Foreskin melanocyte (primary cell): ENCODE measurements at places on chromosomes 6 and 20.

GRCh38 chr6:9717568-9717967, 697.3 kb downstream of the TFAP2A start:
- DNase-seq, result no peak

GRCh38 chr20:9407805-9408421, 106.5 kb upstream of the LAMP5 start:
- peak; percentile 44 for DNase-seq

DNA sequence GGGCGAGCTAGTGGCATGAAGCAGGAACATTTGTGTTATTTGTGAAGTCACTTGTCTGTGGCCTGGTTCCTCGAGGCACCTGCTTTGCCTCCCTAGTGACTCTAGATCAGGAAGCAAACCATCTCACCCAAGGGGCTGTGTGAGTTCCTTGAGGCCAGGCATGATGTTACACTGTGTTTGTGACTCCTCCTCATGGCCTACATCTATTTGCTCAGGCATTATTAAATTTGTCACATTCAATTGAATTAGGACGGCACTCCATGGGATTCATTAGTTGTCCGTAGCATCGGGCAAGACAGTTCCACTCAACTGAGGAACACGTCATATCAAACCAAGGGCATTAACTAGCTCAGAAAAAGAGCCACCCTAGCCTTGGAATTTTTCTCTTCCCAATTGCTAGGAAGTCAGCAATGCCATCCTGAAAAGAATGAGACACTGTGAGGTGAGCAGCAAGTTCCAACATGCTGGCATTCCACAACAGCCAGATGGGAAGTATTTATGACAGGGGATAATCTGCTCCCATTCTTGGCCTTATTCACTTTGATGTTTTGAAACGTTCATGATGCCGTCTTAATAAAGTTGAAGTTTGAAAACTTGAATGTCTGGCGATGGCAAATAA, 17.2 kb downstream of the TMEM200A start:
- DNase-seq, result no peak

DNA sequence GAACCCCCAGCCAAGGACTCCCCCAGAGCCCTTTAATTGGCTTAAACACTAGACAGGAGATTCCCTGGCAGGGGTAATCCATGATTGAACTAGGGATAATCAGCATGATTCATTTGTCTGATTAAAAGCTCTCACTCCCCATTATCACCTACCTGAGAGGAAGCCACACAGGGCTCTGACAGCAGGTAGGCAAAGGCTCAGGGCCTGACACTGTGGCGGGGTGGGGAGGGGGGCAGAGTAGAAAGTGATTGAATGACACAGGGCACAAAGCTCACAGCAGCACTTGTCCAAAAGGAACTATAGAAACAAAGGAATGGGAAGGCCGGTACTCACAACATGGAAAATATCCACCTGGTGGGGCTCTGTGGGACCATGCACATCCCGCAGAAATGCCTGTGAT, 231.6 kb downstream of the MAFB start:
- no peak for DNase-seq

DNA sequence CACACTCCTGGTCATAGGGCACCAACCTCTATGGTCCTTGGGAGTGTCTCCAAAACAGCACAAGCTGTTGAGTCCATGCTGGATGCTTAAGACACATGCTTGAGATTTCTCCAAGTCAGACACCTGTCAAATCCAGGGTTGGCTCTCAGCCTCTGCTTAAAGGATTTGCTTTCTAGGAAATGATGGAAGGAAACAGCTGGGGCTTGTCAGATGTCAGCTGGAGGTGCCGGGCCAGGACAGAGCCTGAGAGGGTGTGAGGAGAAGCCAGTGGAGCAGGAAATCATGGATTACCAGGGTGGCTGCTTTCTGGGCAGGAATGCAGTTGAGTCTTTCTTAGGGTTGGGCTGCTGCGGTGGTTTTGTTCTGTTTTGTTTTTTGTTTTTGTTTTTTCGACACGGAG, 83.0 kb upstream of the FAM184A start:
- no peak for DNase-seq

- DNase-seq, result no peak
Observed at GRCh38 chr6:155351273-155352129, 37.2 kb upstream of the TFB1M start.

DNA sequence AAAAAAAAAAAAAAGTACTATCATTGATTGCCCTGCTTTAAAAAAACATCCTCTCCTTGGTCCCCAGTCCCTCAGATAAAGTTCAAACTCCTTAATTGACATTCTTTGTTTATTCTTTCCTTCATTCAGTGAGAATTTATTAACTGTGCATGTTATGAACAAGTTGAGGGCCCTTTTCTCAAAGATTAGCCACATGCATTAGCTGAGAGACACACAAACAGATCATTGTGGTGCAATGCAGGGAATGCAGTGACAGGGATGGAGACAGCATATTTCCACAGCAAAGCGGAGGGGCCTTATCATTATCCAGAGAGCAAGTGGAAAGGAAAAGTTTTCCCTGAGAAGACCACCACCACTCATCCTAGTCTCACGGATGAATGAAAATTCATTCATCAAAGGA, 21.9 kb upstream of the IPCEF1 start:
- no peak for DNase-seq

DNA sequence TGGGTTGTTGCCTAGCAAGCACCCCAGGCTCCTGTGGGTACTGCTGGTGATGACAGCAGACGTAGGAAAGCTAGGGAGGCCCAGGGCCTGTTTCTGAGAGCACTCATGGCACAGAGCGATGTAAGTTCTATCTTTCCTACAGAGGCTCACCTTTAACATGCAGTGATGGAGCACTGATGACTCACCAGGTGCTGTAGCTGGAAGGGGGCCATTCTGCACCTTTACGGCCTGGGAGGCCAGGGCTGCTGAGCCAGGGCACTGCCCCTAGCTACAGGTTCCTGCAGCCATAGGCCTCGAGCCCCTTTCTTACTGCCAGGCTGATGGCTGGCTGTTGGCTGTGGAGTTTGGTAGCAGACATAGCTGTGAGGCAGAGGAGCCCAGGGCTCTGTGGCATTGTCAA, 31.1 kb upstream of the GPR6 start:
- DNase-seq, result no peak

DNA sequence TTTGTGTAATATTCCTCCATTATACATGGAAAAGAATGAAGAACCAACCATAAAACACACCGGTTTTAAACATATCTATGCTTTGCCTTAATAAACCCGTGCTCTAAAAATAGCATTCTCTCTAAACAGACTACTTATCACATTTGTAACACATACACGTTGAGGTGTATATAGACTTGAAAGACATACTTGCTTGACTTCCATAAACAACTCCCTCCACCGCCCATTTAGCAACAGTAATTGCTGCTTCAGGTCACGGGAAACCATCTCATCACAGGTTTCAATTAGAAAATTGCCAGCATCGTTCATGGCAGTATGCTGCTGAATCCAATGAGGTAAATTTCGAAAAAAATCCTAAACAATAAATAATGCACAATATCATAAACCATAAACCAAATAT, 174.0 kb downstream of the SYNE1 start:
- DNase-seq, result no peak

DNA sequence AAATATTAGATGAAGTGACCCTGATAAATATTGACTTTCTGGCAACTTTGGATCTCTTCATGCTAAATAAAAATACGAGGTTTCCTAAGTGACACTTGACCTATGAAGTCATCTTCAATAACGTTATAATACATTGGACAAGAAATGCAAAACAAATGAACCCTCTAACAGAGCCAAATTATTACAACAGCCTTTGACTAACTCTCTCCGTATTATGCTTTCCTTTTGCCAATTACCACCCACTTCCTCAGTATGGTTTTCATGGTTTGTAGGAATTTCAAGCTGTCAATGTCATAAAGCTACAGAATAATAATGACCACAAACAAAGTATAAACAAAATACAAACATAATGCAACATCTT, 210.5 kb downstream of the MOXD1 start:
- peak; percentile 44 for DNase-seq

- no peak for DNase-seq
Observed at GRCh38 chr20:13183005-13183404, 38.1 kb upstream of the ISM1 start.

- DNase-seq, result peak; percentile 79
Observed at GRCh38 chr6:30231067-30231466, 17.9 kb upstream of the TRIM26 start.

GRCh38 chr6:10991115-10991514, 53.0 kb downstream of the ELOVL2 start:
- DNase-seq, result no peak

DNA sequence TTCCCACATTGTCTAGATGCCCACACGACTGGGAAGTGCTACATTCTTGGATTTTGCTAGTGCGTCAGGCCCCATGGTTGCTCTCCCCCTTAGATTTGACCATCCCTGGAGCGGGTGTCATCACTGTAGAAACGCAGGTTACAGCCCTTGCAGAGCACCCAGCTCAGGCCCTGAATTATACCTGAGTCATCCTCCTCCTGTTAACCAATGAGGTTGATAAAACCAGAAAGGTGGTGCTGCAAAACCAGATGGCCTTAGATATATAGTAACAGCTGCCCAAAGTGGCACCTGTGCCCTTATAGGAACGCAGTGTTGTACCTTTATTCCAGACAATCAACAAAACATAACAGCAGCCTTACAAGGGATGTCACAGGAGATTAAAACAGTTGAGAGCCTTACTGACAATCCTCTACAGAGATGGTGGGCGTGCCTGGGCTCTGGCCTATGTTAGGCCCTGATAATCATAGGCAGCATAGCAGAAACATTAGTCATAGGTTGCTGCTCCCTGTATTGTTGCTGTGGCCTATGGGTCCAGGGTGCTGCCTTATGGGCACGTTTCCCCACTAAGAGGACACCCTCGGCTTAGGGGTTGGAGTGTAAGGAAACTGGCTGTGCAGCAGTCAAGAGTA, 33.6 kb upstream of the HSF2 start:
- no peak for DNase-seq

DNA sequence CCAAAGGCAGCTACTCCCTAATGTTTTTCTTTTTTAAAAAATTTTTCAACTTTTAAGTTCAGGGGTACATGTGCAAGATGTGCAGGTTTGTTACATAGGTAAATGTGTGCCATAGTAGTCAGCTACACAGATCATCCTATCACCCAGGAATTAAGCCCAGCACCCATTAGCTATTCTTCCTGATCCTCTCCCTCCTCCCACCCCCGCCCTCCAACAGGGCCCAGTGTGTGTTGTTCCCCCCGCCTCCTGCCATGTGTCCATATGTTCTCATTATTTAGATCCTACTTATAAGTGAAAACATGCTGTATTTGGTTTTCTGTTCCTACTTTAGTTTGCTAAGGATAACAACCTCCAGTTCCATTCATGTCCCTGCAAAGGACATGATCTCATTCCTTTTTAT, 12.4 kb downstream of the TRIM15 start:
- no peak for DNase-seq

DNA sequence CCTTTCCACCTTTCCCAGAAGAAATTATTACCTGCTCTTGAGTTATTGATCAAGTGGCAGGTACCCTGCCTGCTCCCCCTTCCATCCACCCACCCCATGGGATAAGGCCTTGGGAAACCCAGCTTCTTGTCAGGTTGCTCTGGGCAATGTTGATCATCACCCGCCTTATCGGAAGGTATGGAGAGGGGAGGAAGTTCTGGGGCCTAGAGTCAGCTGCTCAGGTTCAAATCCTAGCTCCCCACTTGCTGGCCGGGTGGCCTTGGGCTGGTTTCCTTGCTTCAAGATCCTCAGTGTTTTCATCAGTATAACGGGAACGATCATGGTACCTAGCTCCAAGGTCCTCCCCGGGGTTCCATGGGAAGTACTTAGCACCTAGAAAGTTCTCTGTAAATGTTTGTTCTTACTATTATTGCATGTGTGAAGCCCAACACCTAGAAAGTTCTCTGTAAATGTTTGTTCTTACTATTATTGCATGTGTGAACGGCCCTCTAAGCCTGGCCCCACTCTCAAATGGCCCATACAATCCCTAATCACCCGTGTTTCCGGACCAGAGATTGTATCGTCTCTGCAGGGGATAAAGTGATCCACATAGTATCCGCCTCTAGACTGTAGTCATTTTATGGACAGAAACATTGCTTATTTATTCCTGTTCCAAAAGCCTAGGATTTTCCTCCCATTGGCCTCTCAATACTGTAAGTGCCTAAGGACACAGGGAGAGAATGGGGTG, 1.1 kb upstream of the PREX1 start:
- DNase-seq, result no peak

DNA sequence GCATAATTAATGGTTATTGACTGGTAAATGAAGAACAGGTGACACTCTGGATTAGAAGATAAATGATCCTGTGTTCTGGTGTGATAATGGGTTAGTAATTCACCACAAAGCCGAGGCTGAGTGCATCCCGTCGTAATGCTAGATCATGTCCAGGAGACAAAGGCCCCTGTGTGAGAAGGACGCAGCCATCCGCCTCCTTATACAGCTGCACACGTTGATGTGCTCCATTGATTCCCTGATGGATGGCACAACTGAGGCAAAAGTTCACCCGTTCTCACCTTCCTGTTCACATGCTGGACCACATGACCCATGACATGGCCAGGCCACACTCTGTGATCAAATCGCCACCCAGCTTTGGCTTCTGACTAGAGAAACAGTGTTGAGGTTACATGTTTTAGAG, 136.1 kb downstream of the FOXC1 start:
- DNase-seq, result no peak

DNA sequence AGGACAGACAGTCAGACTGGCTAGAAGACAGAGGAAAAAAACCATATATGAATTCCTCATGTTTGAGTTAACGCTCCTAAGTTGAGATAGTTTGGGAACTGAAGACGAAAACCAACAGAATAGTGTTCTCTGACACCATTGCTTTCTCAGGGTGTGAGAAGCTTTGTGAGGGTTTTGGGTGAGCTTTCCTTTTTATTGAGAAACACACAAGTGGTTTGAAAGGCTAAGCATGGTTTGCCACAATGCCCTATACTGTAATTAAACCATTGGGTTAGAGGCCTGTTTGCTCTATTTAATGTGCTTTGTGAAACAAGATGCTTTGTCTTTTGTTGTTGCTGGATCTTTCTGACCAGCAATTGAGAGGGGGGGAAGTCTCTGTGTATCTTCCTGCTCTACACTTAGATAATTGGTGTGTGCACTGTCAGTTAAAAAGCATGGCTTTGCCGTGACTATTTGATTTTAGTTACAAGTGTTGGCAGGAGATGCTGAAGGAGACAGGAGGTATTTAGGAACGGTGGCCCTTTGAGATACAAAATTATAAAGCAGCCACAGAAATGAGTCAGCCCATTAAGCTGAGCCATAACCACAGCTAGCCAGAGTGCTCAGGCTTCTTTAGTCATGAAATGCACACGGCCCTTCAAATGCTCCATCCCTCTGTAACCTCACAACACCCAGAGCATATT, 273.0 kb upstream of the PREP start:
- DNase-seq, result peak; percentile 66

- no peak for DNase-seq
Observed at GRCh38 chr20:5432030-5432429, 115.3 kb upstream of the PROKR2 start.

- no peak for DNase-seq
Observed at GRCh38 chr6:52394251-52394666, 25.9 kb upstream of the EFHC1 start.
